NCI-H446 (cell line): ENCODE measurements at places on chromosomes 16 and 17.

DNA sequence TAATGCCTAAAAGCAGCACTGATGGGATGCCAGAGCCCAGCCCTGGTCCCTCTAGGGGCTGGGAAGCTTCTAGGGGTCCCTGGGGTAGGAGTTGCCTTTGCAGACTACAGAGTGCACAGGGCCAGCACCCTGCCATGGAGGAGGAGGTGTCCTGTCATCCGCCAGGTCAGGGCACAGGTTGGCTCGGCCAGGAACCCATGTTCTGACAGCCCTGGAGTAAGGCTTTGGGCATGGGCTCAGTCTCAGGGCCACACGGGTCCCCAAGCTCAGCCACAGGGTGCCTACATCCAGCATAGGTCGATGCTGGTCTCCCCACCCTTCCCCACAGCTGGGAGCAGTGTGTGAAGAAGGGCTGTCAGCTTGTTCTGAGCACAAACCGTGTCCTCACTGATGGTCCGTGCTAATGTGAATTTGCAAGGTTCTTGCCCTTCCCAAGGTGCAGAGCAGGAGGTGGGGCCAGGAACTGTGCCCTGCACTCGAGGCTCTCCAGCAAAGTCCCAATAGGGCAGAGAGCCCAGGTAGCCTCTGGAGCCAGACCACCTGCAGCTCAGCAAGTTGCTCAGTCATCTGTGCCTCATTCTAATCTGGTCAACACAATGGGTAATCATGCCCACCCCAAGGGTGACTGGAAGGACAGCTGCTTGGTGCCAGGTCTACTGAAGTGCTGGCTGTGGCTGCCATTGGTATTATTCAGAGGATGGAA is 72.8 kb downstream of the AMFR start:
- DNase-seq: no peak

- no peak for DNase-seq
Observed at GRCh38 chr16:46613352-46613751, 7.8 kb downstream of the SHCBP1 start.

GRCh38 chr16:66717776-66718175 is 21.2 kb upstream of the CMTM4 start:
- no peak for DNase-seq

GRCh38 chr16:24319126-24319814 is 63.1 kb downstream of the CACNG3 start:
- DNase-seq: no peak

- DNase-seq: no peak
Observed at GRCh38 chr17:16942141-16943031, 29.5 kb downstream of the TNFRSF13B start.

GRCh38 chr17:48577946-48578615 is at the start of gene HOXB4:
Gene HOXB4, minus strand, starts transcription at chr17:48578350. Its CDS starts 31 bp downstream, at chr17:48578319.
- peak; percentile 64 for DNase-seq
